ENCODE measurements at places on chromosomes 1 and 21. TPM values are rescaled to one million over a fixed set of nuclear protein-coding genes. Genes with fewer than 3 reads are reported as not detected.

Gene HCN3
- 2.5 TPM for total RNA-seq

Gene C1orf87
- not detected for total RNA-seq

Gene LAMTOR2
- total RNA-seq = 66.6 TPM

- no peak for DNase-seq
These were observed 269.2 kb downstream of the SDCCAG8 start for GRCh38 chr1:243525085-243525487.

DNA sequence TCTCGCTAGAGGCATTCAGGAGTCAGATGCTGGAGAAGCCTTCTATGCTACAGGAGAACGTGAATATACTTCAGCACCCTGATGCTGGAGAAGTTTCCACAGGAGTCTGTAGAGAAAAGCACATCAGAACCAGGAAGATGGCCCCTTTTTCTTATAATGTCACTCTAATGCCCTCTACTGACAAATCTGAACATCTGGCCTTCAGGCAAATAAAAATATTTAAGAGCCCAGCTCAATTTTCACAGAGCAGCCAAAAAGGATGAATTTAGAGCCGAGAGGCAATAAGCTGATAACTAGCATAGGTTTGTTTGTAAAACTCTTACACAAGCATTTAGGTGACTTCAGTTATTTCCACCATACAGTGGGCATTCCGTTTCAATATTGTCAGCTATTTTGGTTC lies 3.8 kb upstream of the RRP15 start:
- no peak for DNase-seq

GRCh38 chr21:37226041-37226920 lies 40.9 kb downstream of the VPS26C start:
- no peak for DNase-seq

DNA sequence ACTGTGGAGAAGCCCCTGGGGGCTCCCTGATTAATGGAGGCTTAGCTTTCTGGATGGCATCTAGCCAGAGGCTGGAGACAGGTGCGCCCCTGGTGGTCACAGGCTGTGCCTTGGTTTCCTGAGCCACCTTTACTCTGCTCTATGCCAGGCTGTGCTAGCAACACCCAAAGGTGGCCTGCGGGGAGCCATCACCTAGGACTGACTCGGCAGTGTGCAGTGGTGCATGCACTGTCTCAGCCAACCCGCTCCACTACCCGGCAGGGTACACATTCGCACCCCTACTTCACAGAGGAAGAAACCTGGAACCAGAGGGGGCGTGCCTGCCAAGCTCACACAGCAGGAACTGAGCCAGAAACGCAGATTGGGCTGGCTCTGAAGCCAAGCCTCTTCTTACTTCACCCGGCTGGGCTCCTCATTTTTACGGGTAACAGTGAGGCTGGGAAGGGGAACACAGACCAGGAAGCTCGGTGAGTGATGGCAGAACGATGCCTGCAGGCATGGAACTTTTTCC lies 24.8 kb downstream of the PCSK9 start:
- DNase-seq = no peak

GRCh38 chr1:160540859-160541233 lies 17.8 kb upstream of the SLAMF6 start:
- no peak for DNase-seq

- no peak for DNase-seq
These were observed 63.0 kb downstream of the NR5A2 start for GRCh38 chr1:200090252-200091159.

- no peak for DNase-seq
These were observed 141.7 kb downstream of the PHTF1 start for GRCh38 chr1:113617438-113618141.

DNA sequence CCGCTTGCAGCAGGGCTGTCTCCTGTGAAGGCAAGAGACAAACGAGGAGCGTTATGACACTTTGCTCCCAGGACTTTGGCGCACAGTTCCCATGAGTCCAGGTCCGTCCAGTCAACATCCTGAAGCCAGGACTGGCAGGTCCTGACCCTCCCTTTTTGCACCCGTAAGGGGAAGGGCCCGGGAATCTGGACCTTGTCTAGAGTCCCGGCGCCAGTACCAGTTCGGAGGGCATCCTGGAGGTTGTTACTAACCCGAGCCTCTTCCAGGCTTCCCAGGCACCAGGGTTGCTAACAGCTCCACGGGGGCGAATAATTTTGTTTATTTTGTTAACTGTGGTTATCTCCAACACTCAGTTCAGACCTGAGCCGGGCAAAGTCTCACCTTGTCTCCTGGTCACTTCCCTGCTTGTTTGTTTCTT lies 682 bp upstream of the RWDD3 start:
- peak; percentile 88 for DNase-seq

DNA sequence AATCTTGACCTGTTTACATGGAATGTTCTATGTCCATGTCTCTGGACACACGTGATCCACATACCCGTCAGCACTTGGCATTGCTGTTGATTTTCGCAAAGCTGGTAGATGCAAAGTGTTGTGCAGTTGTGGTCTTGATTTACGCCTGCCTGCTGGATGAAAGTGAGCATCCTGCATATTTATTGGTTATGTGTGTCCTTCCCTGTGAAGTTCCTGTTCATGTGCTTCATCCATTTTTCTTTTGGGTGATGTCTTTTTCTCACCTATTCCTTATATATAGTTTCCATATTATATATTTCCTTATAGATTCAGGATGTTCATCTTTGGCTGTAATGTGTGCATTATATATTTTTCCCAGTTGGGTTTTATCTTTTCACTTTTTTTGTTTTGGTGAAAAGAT lies 6.5 kb downstream of the AGPAT3 start:
- DNase-seq = no peak

Measured in left lobe of liver (tissue), 2 donors.